ENCODE measurements at places on chromosomes 13 and 19.

DNA sequence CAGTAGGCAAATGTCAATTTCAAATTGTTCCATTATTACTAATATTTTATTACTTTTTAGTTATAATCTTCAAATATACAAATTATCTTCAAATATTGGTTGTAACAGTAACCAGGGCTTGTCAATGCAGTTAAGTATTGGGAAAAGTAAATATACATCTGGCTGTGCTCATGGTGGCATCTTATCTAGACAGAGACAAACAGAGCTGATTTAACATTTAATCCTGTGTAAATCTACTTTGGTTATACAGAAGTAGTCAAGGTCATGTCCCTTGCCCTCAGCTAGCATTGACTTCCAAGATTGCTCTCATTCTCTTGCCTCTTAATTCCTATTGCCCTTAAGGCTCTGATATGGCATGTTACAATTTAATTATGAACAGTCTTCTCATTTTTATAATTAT lies 98.4 kb upstream of the KLHL1 start:
- DNase-seq = no peak

- DNase-seq = no peak
These were observed 125.4 kb upstream of the RFC3 start for GRCh38 chr13:33692531-33692930.

- DNase-seq = no peak
These were observed 3.3 kb downstream of the SYCN start for GRCh38 chr19:39200803-39201115.

DNA sequence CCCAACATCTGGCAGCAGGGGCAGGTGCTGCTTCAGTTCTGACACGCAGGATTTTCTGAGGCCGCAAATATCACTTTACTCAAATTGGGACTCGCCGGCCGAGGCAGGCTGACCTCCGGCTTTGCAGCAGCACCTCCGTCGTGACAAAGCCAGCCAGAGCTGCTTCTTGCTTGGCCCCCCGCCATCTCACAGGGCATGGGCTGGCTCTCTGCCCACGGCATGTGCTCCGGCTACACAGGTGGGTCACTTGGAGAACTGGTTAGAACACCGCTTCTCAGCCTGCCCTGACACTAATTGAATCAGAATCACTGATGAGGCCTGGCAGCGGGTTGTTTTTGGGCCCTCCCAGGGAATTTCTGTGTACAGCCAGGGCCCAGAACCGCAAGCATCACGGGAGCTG lies 112.3 kb downstream of the SLC7A1 start:
- no peak for DNase-seq

DNA sequence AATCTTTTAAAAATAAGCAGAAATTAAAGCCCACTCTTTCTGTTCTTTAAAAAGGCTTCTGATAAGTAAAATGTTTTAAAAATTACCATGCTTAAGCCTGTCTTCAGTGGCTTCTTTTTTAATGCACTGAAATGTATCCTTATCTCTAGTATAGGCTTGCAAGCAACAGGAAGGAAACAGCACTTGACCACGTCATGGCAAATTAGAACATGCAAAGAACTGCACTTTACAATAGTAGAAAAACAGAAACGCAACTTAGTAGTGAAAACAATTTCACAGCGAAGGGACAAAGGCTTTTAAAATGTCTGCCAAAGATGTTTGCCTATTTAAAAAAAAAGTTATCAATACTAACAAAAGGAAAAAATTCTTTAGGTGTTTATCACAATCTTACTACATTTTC lies 36.3 kb downstream of the ELF1 start:
- peak; percentile 81 for DNase-seq

All from naive thymus-derived CD8-positive, alpha-beta T cell (primary cell).